ENCODE measurements at places on chromosomes 4 and X. TPM values are rescaled to one million over a fixed set of nuclear protein-coding genes. Genes with fewer than 3 reads are reported as not detected.

The SFRP2 gene
- 49.8 TPM for total RNA-seq

The IL3RA gene
- 7.9 TPM for total RNA-seq

The GAGE13 gene
- total RNA-seq = not detected

The PSAPL1 gene
- not detected for total RNA-seq

The TEX13A gene
- not detected for total RNA-seq

The NPY1R gene
- 16.7 TPM for total RNA-seq

The UGT2B11 gene
- not detected for total RNA-seq

The FAAH2 gene
- total RNA-seq = 10.6 TPM

The PDGFRA gene
- total RNA-seq = 141 TPM

The SERTM2 gene
- total RNA-seq = 28.2 TPM

The CORIN gene
- 5.4 TPM for total RNA-seq

The ADH4 gene
- 10.8 TPM for total RNA-seq

The SEC31A gene
- 133 TPM for total RNA-seq

The KLHL5 gene
- 27.0 TPM for total RNA-seq

- H3K4me1 ChIP-seq = peaks cover 10% of the 10 kb centered on the region
- H3K27me3 ChIP-seq = no peaks in the 10 kb centered on the region
- H3K27ac ChIP-seq = no peak overlapping the region
- DNase-seq = no peak
- no peak overlapping the region for H3K4me3 ChIP-seq
- H3K36me3 ChIP-seq = no peaks in the 10 kb centered on the region
Observed at GRCh38 chr4:16206848-16207247, 19.4 kb downstream of the TAPT1 start.

GRCh38 chr4:129822701-129823100 lies 726.7 kb downstream of the C4orf33 start:
- H3K27me3 ChIP-seq = no peaks in the 10 kb centered on the region
- no peak for DNase-seq
- no peaks in the 10 kb centered on the region for H3K4me1 ChIP-seq
- no peak overlapping the region for H3K4me3 ChIP-seq
- H3K36me3 ChIP-seq = no peaks in the 10 kb centered on the region
- no peak overlapping the region for H3K27ac ChIP-seq

- H3K4me3 ChIP-seq = no peak overlapping the region
- DNase-seq = no peak
- no peaks in the 10 kb centered on the region for H3K27me3 ChIP-seq
- no peaks in the 10 kb centered on the region for H3K36me3 ChIP-seq
- no peak overlapping the region for H3K27ac ChIP-seq
Observed at GRCh38 chrX:147917700-147918695, 6.3 kb downstream of the FMR1 start.

- no peaks in the 10 kb centered on the region for H3K36me3 ChIP-seq
- no peaks in the 10 kb centered on the region for H3K4me1 ChIP-seq
- H3K27ac ChIP-seq = no peak overlapping the region
- DNase-seq = no peak
Observed at GRCh38 chr4:3791256-3791655, 25.1 kb downstream of the ADRA2C start.

DNA sequence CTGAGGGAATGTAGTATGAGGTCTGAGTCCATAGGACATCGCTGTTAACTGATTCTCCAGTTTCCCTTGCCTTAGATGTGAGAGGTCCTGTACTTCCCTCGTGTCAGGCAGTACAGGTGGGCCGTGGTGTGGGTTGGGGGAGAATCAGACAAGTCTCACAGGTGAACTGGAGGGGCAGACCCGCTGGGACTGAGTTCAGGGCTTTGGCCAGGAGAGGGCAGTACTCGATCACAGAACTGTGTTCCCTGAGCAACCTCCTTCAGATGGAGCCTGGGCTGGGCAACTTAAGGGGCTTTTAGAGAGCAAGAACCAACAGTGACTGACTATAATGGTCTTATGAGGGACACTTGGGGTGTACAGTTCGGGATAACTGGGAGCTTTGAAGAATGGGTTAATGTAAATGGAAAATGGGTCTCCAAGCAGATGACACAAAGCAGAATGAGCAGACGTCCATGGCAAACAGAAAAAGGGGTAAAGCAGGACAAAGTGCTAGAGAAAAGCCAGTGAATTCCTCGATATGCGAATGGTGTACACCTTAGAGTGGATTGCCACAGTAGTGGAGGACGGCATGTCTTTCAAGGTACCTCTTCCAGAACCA lies 83.6 kb downstream of the CCNG2 start:
- H3K36me3 ChIP-seq = no peaks in the 10 kb centered on the region
- H3K27ac ChIP-seq = no peak overlapping the region
- no peaks in the 10 kb centered on the region for H3K4me1 ChIP-seq
- no peaks in the 10 kb centered on the region for H3K27me3 ChIP-seq

DNA sequence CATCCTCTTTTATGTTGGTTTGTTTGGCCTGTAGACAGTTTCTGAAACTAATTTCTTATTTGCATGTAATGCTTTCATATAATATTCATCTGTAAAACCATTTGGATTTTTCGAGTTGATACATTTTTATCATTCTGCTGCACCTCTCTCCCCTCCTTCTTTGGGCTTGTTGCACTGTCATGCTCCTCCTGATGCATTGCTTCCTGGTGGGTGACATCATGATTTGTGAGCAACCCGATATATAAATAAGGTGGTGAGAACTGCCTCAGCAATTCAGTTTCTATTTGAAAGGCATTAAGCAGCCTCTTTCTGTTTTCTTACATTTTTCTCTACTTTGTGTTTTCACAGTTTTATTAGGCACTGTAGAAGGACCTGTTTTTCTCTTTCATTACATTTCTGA lies 515.7 kb downstream of the RPA4 start:
- H3K27ac ChIP-seq = no peak overlapping the region
- H3K4me3 ChIP-seq = no peak overlapping the region
- no peak for DNase-seq

DNA sequence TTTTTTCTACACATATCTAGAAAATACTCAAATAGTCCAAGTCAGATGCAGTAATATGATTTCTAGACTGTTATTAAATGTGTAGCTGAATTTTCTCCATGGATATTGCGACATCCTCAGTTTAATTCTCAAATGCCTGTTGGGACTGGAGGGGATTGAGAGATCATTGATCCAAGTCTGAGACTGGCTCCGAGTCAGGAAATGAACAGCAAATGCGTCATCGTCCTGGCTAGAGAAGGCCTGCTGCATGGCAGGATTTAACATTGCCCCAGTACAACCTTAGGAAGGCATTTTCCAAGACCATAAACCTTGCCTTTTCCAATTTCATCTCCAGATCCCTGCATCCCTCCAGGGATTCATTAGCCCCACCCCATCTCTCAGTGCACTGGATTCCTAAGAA lies 56.6 kb upstream of the SLC6A14 start:
- no peaks in the 10 kb centered on the region for H3K27me3 ChIP-seq
- no peak overlapping the region for H3K27ac ChIP-seq

- no peaks in the 10 kb centered on the region for H3K36me3 ChIP-seq
- no peak for DNase-seq
- peaks cover 17% of the 10 kb centered on the region for H3K4me1 ChIP-seq
- no peak overlapping the region for H3K27ac ChIP-seq
- H3K4me3 ChIP-seq = no peak overlapping the region
- no peaks in the 10 kb centered on the region for H3K27me3 ChIP-seq
Observed at GRCh38 chr4:23881052-23881501, 8.8 kb downstream of the PPARGC1A start.

- no peaks in the 10 kb centered on the region for H3K27me3 ChIP-seq
- no peak overlapping the region for H3K4me3 ChIP-seq
- no peak for DNase-seq
- no peak overlapping the region for H3K27ac ChIP-seq
Observed at GRCh38 chr4:1237981-1238675, 10.8 kb downstream of the CTBP1 start.

GRCh38 chr4:108391701-108392455 lies 223.1 kb upstream of the LEF1 start:
- H3K36me3 ChIP-seq = no peaks in the 10 kb centered on the region
- H3K4me1 ChIP-seq = no peaks in the 10 kb centered on the region
- H3K4me3 ChIP-seq = no peak overlapping the region
- no peak overlapping the region for H3K27ac ChIP-seq
- no peak for DNase-seq

DNA sequence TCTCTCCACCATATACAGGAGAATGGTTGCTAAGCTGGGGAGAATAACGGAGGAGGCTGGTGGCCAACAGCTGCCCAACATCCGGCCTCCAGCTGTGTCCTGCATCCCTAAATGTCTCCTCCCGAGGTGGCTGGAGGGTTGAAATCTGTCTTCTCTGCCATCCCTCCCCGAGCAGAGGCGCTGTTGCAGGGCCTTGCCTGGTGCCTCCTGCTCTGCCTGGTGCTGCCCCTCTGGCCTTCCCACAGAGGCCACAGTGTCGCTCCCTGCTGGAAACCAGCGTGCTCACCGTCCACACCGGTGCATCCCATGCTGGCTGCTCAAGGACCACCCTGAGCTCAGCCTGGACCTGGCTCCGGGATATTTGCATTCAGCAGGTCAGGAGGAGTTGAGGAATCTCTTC lies 115.2 kb downstream of the ENPP6 start:
- no peaks in the 10 kb centered on the region for H3K4me1 ChIP-seq
- H3K36me3 ChIP-seq = no peaks in the 10 kb centered on the region
- no peak for DNase-seq
- H3K27me3 ChIP-seq = no peaks in the 10 kb centered on the region
- H3K27ac ChIP-seq = no peak overlapping the region

DNA sequence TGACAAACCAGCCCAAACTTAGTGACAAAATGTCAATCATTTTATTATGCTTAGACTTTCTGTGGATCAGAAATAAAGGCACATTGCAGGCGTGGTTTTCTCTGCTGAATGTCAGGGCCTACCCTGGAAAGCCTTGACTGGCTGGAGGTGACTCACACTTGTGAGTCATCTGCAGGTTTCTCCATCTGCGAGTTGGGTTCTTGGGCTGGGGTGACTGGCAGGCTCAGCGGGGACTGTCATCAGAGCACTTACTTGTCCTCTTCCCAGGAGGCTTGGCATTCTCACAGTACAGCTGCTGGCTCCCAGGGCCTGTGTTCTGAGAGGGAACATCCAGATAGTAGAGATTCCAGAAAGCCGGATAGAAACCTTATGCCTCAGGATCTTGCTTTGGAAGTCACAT lies 153.8 kb upstream of the AGA start:
- no peak overlapping the region for H3K4me3 ChIP-seq
- no peak for DNase-seq
- no peak overlapping the region for H3K27ac ChIP-seq
- no peaks in the 10 kb centered on the region for H3K4me1 ChIP-seq

DNA sequence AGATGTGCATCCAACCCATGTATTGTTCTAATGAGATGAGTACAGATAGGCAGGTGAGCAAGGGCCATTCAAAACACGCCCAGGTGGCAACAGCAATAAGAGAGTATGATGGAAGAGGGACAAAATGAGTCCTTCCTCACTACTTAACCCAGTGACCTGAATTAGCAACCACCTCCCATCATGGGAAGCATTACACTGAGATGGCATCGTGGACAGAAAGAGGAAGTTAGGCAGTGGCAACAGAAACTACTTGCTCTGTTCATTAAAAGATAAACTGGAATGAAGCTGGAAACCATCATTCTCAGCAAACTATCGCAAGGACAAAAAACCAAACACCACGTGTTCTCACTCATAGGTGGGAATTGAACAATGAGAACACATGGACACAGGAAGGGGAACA lies 17.2 kb downstream of the RXFP1 start:
- no peak overlapping the region for H3K4me3 ChIP-seq
- H3K27ac ChIP-seq = no peak overlapping the region
- no peaks in the 10 kb centered on the region for H3K36me3 ChIP-seq
- no peaks in the 10 kb centered on the region for H3K4me1 ChIP-seq
- no peak for DNase-seq

DNA sequence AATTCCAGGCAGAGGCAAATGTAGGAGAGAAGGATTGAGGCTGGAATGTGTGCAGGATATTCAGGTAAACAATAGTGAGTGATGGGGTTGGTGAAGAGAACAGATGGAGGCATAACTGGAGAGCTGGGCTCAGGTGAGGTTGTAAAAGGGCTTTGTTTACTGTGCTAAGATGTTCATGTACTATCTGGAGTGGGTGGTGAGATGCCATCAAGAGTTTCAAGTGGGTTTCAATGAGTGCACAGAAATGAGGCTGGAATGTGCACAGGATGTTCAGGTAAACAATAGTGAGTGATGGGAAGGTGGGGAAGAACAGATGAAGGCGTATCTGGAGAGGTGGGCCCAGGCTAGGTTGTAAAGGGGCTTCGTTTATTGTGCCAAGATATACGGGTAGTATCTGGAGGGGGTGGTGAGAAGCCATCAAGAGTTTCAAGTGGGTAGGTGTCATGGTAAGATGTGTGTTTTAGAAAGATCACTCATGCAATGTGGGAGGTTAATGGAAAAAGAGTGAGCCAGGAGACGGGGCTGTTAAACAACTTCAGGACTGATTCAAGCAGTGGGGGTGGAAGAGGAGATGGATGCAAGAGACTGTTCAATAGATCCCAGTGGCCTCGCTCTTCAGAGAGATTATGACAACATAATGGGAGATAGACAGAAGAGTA lies 25.4 kb upstream of the NMU start:
- H3K27me3 ChIP-seq = no peaks in the 10 kb centered on the region
- H3K27ac ChIP-seq = no peak overlapping the region
- no peaks in the 10 kb centered on the region for H3K4me1 ChIP-seq
- no peaks in the 10 kb centered on the region for H3K36me3 ChIP-seq
- no peak overlapping the region for H3K4me3 ChIP-seq

- no peak for DNase-seq
- no peaks in the 10 kb centered on the region for H3K4me1 ChIP-seq
- no peaks in the 10 kb centered on the region for H3K27me3 ChIP-seq
- H3K36me3 ChIP-seq = no peaks in the 10 kb centered on the region
Observed at GRCh38 chrX:22430701-22431100, 158.0 kb downstream of the CBLL2 start.

- no peak overlapping the region for H3K27ac ChIP-seq
- DNase-seq = no peak
- H3K36me3 ChIP-seq = no peaks in the 10 kb centered on the region
- H3K27me3 ChIP-seq = no peaks in the 10 kb centered on the region
- H3K4me3 ChIP-seq = no peak overlapping the region
Observed at GRCh38 chr4:83251447-83251830, 33.2 kb downstream of the COQ2 start.

- H3K27me3 ChIP-seq = no peaks in the 10 kb centered on the region
- peaks cover 44% of the 10 kb centered on the region for H3K4me1 ChIP-seq
Observed at GRCh38 chr4:53015681-53016080, 153.6 kb downstream of the RASL11B start.

- no peak overlapping the region for H3K4me3 ChIP-seq
- no peaks in the 10 kb centered on the region for H3K36me3 ChIP-seq
- no peaks in the 10 kb centered on the region for H3K4me1 ChIP-seq
Observed at GRCh38 chr4:15675356-15675755, 6.3 kb upstream of the FAM200B start.

DNA sequence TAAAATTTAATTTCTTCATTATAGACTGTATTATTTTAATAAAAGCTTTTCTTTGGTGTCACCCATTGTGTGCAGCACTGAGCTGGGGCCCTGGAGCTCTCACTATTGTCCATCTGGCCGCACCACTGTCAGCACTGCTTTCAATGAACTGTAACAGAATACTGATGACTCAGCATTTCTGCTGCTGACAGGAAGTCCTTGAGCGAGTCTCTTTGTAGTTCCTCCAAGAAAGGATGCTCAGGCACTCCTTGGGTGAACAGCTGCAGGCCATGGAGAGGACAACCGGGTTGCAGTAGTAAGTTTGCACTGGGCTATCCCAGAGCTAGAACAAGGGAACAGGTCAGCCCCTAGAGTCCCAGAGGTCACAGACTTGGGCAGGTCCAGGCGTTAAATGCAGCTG lies 81.6 kb downstream of the SORBS2 start:
- H3K4me3 ChIP-seq = no peak overlapping the region
- H3K27me3 ChIP-seq = no peaks in the 10 kb centered on the region
- no peaks in the 10 kb centered on the region for H3K36me3 ChIP-seq
- no peak for DNase-seq
- H3K27ac ChIP-seq = peak overlapping the region; percentile 64
